ENCODE measurements at places on chromosomes 4 and X. TPM values are rescaled to one million over a fixed set of nuclear protein-coding genes. Genes with fewer than 3 reads are reported as not detected.

- H3K36me3 ChIP-seq: no peaks in the 10 kb centered on the region
- no peaks in the 10 kb centered on the region for H3K27me3 ChIP-seq
- H3K27ac ChIP-seq: no peak overlapping the region
- no peak overlapping the region for H3K4me3 ChIP-seq
- H3K4me1 ChIP-seq: no peaks in the 10 kb centered on the region
Observed at GRCh38 chrX:70052895-70053615, 3.3 kb upstream of the AWAT2 start.

DNA sequence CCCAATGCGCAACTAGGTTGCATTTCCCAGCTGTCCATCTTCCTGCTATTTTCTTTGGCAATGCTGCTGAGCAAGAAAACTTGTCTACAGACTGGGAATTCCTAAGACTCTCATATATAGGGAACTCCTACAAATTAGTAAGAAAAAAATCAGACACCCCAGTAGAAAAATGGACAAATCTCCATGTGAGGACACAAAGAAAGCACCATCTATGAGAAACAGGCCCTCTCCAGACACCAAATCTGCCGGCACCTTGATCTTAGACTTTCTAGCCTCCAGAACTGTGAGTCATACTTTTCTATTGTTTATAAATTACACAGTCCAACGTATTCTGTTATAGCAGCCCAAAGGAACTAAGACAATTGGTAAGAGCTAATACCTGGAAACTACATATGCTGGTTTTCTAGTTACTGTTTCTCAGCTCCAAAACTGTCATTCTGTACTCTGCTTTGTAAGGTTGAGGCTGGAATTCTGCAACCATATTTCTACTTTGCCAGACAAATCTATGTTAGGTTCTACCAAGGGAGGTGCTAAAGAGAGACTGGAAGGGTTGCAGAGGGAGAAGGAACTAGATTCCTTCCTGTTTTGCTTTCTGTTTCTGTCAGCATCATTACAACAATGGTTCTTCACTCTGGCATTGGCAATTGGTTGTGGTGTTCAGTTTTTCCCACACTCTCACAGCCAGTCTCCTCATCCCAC is 35.7 kb upstream of the FAM241A start:
- H3K27ac ChIP-seq: no peak overlapping the region
- no peaks in the 10 kb centered on the region for H3K27me3 ChIP-seq
- H3K36me3 ChIP-seq: no peaks in the 10 kb centered on the region
- H3K4me1 ChIP-seq: no peaks in the 10 kb centered on the region
- H3K4me3 ChIP-seq: no peak overlapping the region

GRCh38 chrX:112536544-112536943 is 143.2 kb downstream of the LHFPL1 start:
- no peak overlapping the region for H3K4me3 ChIP-seq
- H3K27ac ChIP-seq: peak overlapping the region; percentile 99
- peak; percentile 80 for DNase-seq
- H3K4me1 ChIP-seq: peaks cover 10% of the 10 kb centered on the region
- H3K36me3 ChIP-seq: no peaks in the 10 kb centered on the region

QRFPR gene
- 0.50 TPM for polyA plus RNA-seq

Data from GM23338 (cell line).